CD4-positive, alpha-beta T cell (primary cell): ENCODE measurements at places on chromosomes 6 and 20.

GRCh38 chr20:3828798-3829197 is 8.5 kb downstream of the AP5S1 start:
- no peak for DNase-seq

GRCh38 chr6:113627480-113627879 is 229.7 kb upstream of the MARCKS start:
- no peak for DNase-seq

GRCh38 chr6:84929212-84929611 is 164.8 kb upstream of the TBX18 start:
- no peak for DNase-seq

GRCh38 chr6:80316686-80317231 is 210.3 kb downstream of the BCKDHB start:
- DNase-seq: no peak

DNA sequence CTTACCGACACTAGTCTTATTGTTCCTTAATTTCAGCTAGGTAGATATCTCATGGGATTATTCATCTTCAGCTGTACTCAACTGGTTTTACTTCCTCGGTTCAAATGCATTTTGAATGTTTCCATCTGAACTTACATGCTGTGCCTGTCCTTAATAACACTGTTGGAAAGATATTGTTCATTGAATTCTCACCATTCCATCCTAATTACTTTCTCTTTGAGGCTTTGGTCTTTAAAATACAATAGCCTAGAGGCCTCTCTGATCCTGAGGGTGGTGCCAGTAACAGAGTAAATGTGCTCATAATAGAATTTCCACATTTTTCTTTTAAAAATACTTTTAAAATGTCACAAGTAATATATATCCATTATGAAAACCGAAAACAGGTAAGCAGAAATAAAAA is 54.0 kb downstream of the IL20RA start:
- DNase-seq: no peak

DNA sequence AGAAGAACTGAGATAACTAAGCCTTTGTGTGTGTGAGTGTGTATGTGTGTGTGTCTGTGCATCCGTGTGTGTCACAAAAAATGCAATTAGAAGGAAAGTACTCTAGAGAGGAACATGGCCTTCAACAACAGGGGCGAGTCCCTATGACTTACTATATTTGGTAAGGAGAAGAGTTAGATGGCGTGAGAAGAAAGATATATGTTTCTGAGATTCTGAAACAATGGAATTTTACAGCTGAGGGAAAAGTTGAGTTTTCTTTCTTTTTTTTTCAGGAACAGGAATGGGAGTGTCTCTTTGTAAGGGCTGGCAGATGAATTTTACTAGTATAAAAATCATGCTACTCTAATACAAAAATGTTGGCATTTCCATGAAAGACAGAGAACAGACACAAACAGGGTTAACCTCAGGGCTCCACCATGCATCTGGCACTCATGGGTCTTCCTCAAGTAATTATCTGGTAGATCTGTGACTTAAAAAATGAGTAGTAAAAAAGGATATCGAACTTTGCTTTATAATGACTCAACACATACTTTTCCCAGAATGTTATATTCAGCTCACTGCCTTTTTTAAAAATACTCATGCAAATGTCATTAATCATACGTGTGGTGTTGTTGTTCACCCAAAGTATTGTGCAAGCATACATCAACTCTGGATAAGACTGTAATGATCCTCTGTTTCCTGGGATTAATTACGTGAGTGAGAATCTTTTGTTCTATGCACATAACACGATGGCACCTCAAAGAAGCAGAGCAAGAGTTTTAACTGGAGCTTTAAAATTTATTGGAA is 12.8 kb upstream of the SASH1 start:
- DNase-seq: no peak

- no peak for DNase-seq
Observed at GRCh38 chr6:111978532-111979149, 75.3 kb upstream of the CCN6 start.

DNA sequence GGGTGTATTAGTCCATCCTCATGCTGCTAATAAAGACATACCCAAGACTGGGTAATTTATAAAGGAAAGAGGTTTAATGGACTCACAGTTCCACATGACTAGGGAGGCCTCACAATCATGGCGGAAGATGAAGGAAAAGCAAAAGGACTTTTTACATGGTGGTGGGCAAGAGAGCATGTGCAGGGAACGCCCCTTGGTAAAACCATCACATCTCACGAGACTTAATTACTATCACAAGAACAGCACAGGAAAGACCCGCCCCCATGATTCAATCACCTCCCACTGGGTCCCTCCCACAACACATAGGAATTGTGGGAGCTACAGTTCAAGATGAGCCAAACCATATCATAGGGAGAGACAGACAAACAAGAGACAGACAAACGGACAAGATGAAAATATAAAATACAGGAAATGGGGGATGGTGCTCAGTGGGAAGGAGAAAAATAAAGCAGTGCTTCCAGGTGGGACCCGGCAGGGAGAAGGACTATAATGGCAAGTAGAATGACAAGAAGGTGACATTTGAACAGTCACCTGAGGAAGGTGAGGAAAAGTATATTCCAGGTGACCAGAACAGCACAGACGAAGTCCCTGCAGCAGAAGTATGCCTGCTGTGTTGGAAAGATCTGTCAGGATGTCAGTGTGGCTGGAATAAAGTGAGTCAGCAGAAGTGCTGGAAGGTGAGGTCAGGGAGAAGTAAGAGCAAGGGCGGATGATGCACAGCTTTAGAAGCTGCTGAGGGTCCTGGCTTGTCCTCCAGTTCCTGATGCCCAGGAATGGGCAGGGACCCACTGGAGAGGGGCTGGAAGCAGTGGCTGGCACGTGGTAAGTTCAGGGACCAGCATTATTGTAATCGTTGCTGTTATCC is 61.1 kb downstream of the SLC2A10 start:
- DNase-seq: no peak

DNA sequence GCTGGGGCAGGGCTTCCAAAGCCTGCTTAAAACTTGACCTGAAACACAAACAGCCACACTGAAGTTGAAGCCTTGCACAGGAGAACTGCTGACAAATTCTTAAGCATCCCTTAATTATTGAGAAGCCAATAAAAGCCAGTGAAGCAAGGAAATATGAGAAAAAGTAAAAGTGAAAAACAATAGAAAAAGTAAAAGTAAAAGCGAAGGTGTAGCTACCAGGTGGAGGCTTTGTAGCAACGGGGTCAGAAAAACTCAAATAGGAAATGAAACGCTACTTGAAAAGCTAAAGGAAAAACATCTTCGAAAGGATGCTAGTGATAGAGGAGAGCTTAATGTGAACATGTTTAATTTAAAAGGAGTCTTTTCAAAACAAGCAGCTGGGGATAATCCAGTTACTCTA is 97.4 kb downstream of the IRF4 start:
- DNase-seq: no peak

- DNase-seq: no peak
Observed at GRCh38 chr6:154683756-154684523, 49.3 kb upstream of the SCAF8 start.

- no peak for DNase-seq
Observed at GRCh38 chr6:9520417-9521151, 894.3 kb downstream of the TFAP2A start.

GRCh38 chr20:21656308-21657067 is 49.0 kb upstream of the PAX1 start:
- DNase-seq: no peak

DNA sequence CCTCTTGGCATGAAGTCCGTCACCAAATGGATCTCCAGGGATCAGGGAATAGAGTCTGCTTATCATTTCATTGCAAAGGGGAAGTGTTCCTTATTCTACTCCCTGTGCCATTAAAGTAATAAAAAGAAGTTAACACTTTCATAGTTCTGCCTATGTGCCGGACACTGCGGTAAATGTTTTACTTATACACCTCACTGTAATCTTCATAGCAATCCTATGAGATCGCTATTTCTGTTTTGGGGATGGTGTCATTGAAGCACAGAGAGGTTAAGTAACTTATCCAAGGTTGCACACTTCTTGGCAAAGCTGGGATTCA is 177.7 kb downstream of the TSHZ2 start:
- no peak for DNase-seq

DNA sequence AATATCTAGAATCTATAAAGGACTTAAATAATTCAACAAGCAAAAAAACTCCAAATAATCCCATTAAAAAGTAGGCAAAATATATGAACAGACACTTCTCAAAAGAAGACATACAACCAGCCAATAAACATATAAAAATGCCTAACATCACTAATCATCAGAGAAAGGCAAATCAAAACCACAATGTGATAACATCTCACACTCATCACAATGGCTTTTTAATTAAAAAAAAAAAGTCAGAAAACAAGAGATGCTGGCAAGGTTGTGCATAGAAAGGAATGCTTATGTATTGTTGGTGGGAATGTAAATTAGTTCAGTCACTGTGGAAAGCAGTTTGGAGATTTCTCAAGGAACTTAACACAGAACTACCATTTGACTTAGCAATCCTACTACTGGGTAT is 979.6 kb upstream of the MAP3K7 start:
- no peak for DNase-seq

DNA sequence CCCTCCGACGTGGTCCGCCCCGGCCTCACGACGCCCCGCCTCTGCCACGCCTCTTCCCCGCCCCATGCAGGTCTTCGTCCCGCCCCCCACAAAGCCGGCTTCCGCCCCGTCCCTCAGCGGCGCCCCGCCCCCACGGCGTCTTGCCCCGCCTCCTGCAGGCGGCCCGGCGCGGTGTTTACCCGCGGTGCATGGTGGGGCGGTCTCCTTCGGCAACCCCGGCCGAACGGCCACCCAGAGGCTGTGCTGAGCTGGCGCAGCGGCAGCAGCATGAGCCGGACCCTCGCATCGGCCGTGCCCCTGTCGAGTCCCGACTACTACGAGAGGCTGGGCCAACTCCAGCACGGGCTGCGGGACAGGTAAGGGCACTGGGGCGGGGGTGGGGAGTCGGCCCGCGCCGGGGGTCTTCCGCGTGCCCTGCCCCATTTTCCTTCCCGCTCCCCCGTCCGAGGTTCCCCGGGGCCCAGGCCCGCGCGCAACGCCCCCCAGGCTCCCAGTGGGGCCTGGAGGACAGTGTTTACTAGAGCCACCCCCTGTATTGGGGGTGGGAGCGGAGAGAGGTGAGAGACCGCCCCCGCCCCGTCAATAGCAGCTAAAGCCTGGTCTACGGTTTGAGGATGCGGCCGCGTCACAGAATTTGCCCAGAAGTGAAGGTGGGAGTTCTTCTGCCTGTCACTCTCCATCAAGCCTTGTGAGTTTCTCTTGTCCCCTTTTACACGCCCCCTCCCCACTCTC is at the start of gene KIZ:
TSS of gene KIZ (plus strand) at position 234 of the 732 bp plus-strand sequence. CDS start at position 268, 34 bp downstream.
- peak; percentile 97 for DNase-seq

GRCh38 chr6:157430834-157431233 is 49.8 kb downstream of the ZDHHC14 start:
- no peak for DNase-seq

DNA sequence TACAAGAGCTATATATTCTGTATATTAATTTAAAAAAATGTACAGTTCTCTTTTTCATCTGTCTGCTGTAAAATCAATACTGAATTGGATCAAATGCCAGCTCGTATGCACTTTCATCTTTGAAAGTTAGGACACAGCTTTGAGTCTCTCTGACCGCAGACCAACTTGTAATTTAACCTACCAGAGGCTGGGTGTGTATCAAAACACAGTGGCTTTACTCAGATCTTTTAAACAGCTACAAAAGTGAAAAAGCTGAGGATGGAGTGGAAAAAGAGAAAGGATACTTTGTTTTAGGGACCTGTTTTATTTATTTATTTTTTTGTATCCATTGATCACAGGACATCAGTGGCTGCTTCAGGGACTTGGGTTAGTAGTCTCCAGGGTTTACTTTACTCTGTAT is 44.1 kb downstream of the KIAA0408 start:
- DNase-seq: no peak

DNA sequence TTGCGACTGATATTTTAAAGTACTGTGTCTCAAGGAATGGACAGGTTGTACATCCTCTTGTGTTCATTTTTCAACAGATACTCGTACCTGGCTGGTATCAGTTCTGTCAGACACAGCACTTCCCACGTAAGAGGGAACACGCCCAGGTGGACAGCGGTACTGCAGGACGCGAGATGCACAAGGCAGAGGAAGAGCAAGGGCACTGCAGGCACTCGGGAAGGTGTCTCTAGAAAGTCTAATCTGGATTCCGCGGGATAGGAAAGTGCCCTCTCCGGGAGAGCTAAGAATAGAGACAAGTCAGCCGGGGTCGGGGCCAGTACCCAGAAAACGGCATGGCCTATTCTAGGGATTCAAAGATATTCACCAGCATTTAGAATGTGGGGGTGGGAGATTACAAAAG is 94.2 kb upstream of the MBOAT1 start:
- no peak for DNase-seq

- no peak for DNase-seq
Observed at GRCh38 chr20:5608442-5609161, 141.6 kb upstream of the SHLD1 start.

- DNase-seq: no peak
Observed at GRCh38 chr6:87574237-87574804, 15.5 kb downstream of the RARS2 start.

GRCh38 chr6:22825210-22825609 is 255.8 kb downstream of the HDGFL1 start:
- no peak for DNase-seq
